LHCN-M2 (cell line): ENCODE measurements at places on chromosomes 1 and 21. TPM values are rescaled to one million over a fixed set of nuclear protein-coding genes. Genes with fewer than 3 reads are reported as not detected.

SPRR5 gene
- not detected in 2 replicates for total RNA-seq

PDZK1IP1 gene
- not detected in 2 replicates for total RNA-seq

NFYC gene
- 31.3 and 33.1 TPM in 2 replicates for total RNA-seq

F13B gene
- total RNA-seq, result not detected in 2 replicates

S100A2 gene
- 23.3 and 24.8 TPM in 2 replicates for total RNA-seq

DCST2 gene
- 0.11 and 0.13 TPM in 2 replicates for total RNA-seq

- no peak for DNase-seq
Observed at GRCh38 chr1:191595170-191595569, 563.1 kb upstream of the RGS18 start.

DNA sequence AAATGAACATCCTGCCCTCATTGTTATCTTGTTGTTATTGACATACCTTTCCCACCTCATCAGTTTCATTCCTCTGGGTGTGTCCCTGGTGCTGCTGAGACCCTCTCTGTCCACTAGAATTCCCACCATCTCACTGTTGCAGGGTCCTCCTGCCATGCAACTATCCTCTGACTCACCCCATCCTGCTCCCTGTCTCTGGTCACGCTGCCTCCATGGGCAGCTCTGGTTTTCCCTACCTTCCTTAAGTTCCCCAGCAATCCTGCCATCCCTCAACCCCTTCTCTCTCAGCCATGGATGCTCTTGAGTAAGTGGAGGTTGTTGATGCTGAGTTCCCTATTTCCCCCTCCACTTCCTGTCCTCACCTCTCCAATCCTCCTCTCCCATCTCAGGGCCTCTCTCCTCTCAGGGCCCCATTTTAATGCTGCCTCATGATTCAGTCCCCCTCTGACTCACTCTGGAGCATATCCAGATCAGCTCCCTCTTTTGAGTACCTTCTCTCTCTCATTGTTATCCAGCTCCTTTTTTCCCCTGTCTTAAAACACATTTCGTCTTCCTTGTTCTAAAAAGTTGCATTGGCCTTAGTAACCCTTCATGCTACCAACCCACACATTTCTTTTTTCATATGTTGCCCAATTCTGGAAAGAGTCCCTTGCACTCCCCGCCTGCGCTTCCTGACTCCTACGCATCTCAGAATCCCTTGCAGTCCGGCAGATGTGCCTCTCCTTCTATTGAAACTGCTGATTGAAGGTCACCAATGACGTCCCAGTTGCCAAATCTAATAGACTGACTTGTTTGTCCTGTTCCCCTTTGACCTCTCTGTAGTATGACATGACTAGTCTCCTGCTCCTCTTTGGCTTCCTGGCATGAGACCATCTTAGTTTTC lies 92.0 kb downstream of the CNIH3 start:
- DNase-seq, result peak; percentile 75

GRCh38 chr1:7019510-7019909 lies 234.3 kb downstream of the CAMTA1 start:
- no peak for DNase-seq

DNA sequence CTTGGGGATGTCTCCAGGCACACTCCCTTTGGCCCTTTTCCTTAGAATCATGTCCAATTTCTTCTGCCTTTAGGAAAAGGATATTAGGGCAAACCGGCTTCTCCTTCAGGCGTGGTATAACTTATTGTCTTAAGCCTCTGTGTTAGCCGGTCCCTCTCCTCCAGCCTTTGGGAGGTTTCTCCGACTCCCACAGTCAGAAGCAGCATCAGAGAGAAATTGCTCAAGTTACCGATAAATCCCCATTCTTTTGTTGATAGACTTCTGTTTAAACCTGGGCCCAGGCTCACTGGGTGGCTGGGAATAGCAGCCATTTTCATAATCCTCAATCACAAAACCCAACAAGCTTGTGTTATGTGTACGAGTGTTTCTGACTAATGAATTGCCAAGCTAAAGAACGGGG lies 85.4 kb upstream of the KAZN start:
- DNase-seq, result no peak

GRCh38 chr1:153565529-153566374 lies at the start of gene S100A2:
S100A2 (minus strand) TSS chr1:153565844; CDS start chr1:153563877, 1,967 bp downstream.
- DNase-seq, result peak; percentile 97

- DNase-seq, result no peak
Observed at GRCh38 chr1:101238031-101238628, 1.3 kb downstream of the S1PR1 start.

- no peak for DNase-seq
Observed at GRCh38 chr1:167762061-167762746, 40.4 kb downstream of the MPZL1 start.

GRCh38 chr1:90561911-90562310 lies 155.2 kb downstream of the BARHL2 start:
- DNase-seq, result no peak

DNA sequence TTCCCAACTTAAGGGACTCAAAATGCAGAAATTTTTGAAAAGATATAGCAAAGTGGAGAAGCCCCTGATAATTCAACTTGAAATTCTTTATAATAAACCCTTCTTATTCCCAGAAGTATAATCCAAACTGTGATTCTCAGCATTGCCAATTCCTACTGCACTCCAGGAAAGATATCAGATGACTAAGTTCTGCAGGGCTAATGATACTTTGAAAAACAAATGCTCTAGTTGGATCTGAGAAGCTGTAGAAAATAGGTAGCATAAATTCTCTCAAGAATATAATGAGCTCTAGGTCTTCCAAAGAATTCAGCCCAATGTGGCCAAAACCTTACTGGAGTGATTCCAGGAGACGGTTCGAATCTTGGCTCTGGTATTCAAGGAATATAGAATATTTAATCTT lies 294.0 kb upstream of the PTBP2 start:
- DNase-seq, result no peak

DNA sequence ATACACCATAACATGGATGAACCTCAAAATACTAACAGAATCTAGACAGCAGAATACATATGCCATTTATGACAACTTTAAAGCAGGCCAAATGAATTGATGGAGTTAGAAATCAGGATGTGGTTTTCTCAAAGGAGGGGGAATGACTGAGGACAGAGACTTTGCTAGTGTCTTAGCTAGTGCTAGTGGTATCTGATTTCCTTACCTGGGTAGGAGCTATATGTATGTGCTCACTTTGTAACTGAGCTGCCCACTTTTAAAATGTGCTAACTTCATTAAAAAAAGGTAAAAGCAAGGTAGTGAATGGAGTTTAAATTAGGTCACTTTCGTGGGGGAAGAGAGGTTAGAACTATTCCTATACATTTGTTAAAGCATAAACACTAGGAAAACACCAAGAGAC lies 2.6 kb downstream of the GTF2B start:
- no peak for DNase-seq

GRCh38 chr1:208090388-208091301 lies 153.5 kb downstream of the PLXNA2 start:
- peak; percentile 45 for DNase-seq

DNA sequence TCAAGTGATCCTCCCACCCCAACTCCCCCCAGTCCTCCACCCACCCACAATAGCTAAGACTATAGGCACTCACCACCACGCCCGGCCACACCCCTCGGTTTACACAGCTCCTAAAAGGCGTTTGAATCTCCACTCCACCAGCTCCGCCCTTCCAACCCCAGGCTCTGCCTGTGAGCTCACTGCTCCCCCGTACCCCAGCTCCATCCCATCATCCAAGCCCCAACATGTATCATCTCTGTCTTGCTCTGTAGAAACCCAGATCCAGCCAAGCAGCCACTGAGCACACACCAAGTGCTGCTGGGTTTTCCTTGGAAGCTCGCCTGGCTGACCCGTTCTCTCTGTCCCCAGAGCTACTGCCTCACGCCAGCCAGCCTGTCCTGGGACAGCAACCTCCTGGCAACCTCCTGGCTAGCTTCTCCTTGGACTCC lies 12.0 kb upstream of the S100A2 start:
- no peak for DNase-seq
